Stimulated activated CD8-positive, alpha-beta memory T cell treated with anti-CD3 and anti-CD28 coated beads, Interleukin-15, amount 100 ng/mL, for 24 hours (primary cell): ENCODE measurements at places on chromosomes 4 and X.

- DNase-seq: no peak
These were observed 166.9 kb downstream of the ASMT start for GRCh38 chrX:1781766-1782165.

GRCh38 chr4:8209181-8209874 lies 10.2 kb downstream of the SH3TC1 start:
- no peak for DNase-seq

DNA sequence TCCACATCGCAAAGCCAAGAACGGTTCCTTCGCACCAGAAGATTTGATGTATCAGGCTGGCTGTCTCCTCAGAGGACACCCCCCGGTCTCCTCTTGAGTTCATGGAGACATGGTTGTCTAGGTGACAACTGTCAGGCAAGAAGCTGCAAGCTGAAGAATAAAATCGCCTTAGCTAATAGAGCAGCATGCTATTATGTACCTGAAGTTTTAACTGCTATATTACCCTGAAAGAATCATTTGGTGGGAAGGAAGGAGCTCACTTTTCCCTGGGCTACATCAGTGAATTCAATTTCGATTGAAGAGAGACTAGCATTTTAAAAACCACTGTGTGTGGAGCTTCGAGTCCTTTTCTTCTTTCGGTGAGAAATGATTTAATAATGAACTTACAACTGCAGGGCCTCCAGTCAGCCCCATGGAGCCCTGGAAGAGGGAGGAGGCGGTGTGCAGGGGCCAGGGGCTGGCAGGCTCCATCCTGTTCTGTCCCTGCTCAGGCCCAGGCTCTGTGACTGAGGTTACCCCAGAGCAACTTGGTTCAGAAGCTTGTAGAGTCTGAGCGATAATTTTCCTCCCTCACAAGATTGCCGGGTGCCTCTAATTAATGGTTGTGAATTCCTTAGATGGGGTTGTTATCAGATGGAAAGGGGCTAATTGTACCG lies 191.3 kb downstream of the MID1IP1 start:
- no peak for DNase-seq

DNA sequence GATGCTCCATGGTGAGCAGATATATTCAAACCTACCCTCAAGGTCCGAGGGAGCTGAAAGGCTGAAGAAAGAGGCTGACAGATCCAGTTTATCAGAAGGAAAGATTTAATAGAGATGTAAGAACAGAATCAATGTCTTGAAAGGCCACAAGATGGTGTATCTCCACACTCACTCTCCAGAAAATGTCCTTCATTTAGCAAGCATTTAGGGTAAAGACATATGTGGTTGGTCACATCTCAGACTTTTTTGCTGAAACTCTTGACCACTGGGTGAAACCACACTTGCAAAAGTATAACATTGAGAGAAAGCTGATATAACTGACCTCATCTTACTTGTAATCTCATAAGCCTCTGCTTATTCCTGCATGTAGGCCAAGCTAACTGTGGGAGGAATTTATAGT lies 745.8 kb upstream of the GALNTL6 start:
- no peak for DNase-seq
